Cortex of kidney (tissue), 1 donor: ENCODE measurements at places on chromosomes 11 and 22.

DNA sequence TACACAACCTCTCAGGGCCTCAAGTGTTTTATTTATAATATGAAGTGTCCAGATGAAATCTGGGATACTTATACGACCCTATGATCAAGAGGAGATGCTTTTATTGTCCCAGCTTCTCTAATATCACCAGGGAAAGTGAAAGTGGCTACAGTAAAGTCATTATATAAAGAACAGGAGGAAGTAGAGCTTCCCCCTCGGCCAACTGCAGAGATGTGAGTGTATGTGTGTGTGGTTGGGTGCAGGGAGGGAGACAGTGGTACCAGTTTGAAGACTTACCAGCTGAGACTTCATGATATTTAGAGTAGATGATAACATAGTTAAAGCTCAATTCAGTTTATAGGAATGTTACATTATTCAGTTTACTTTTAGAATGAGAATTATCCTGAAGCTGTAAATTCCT lies 373.6 kb upstream of the DDI1 start:
- DNase-seq, result no peak

DNA sequence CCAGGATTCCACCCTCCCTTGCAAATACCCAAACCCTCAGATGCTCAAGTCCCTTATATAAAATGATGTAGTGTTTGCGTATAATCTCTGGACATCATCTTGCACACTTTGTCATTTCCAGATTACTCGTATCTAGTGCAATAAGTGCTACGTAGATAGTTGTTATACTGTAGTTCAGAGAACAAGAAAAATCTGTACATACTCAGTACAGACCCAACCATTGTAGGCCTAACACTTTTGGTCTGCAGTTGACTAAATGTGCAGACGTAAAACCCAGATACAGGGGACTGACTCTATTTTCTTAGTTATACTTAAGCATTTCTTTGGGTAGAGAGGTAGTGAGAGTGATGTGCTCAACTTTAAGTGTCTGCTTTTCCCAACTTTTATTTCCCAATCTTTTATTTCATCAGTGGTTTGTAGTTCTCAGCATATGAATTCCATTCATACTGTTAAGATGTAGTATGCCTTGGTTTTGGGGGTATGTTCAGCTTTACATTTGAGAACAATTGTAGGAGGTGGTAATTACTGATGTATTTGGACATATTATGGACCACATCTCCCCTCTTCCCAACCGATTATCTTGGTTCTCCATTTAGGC lies 43.9 kb downstream of the DDX6 start:
- no peak for DNase-seq

GRCh38 chr11:97893612-97894011 lies 1127.1 kb upstream of the CNTN5 start:
- DNase-seq, result no peak

- DNase-seq, result no peak
Measured at GRCh38 chr11:27184458-27185312, 144.1 kb downstream of the BBOX1 start.

DNA sequence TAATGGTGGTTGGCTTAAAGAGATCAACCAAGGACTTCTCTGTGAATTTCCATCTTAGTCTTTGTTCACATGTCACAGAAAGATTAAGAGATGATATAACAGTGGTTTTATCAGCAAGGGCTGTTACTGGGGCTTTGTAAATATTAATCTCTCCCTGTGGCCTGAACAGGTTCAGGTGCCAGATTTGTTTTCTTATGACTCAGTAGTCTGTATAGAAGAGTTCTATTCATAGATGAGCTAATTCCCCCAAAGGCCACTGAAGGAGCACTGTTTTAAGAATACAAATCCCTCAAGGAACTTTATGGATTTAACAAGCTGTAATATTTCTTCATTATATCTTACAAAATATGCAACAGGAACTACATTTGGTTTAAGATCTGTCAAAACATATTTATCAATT lies 50.4 kb downstream of the TCP11L1 start:
- no peak for DNase-seq

- DNase-seq, result no peak
Measured at GRCh38 chr11:58276151-58276550, 8.1 kb upstream of the OR10W1 start.
